ENCODE measurements at places on chromosomes 5 and 9. TPM values are rescaled to one million over a fixed set of nuclear protein-coding genes. Genes with fewer than 3 reads are reported as not detected.

DNA sequence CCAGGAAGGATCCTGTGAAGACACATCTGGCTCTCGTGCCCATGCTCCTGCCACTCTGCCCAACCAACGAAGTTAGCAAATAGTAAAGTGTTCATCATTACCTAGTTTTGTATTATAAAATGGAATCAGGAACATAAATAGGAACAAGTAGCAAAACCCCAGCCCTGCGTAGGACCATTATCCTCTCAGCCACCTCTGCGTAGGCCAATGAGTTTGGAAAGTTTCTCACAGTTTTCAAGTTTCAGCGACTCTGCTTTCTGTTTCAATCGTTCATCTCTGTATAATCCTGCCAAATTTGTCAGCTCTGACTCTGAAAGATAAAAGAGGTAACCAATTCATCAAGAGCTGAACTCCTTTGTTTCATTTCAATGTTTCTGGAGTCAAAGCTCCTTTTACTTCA is 10.1 kb upstream of the SPATA24 start:
- H3K27me3 ChIP-seq: no peaks in the 10 kb centered on the region
- H3K27ac ChIP-seq: peak overlapping the region; percentile 91
- peaks cover 75% of the 10 kb centered on the region for H3K4me1 ChIP-seq
- DNase-seq: no peak
- H3K4me3 ChIP-seq: no peak overlapping the region
- peaks cover 14% of the 10 kb centered on the region for H3K36me3 ChIP-seq

DNA sequence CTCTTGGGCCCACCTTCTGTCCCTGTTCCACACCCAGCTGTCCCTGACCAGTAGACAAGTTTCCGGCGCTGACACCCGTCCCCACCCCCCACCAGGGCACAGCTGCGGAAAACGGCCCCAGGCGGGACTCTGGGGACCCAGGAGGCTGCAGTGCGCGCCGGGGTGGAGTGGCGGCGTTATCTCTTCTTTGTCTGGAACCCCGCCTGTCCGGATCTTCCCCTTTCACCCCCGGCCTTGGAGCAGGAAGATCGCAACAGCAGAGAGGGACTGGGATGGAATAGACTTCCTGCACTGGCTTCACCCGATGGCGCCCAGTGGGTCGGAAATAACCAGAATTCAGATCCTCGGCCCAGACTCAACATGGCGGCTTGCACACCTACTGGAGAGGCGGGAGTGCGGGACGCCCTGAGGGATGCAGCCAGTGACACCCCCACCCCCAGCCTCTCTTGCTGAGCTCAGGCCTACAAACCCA is 4.7 kb downstream of the PAX5 start:
- H3K4me3 ChIP-seq: peak overlapping the region; percentile 9
- no peak for DNase-seq
- H3K27me3 ChIP-seq: peaks cover 100% of the 10 kb centered on the region
- H3K36me3 ChIP-seq: no peaks in the 10 kb centered on the region
- peaks cover 66% of the 10 kb centered on the region for H3K4me1 ChIP-seq

DNA sequence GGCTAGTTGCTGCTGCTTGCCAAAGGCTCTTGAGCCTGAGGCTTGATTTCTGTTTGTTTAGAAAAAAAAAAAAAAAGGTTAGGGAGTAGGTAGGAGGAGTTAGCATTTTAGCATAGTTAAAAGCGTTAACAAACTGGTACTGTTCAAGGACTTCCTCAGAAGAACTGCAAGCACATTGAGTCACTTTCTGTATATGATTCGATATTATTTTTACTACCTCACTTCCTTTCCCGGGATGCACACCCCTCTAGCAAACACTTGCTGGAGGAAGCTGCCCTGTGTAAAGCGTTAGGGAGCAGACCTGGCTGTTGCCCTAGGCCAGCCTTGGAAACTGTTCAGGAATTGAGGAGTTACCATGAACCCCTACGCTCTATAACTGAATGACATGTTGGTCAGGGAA is 15.7 kb upstream of the CEP120 start:
- H3K27ac ChIP-seq: no peak overlapping the region
- H3K36me3 ChIP-seq: no peaks in the 10 kb centered on the region
- no peak overlapping the region for H3K4me3 ChIP-seq
- H3K27me3 ChIP-seq: no peaks in the 10 kb centered on the region
- DNase-seq: no peak

- no peaks in the 10 kb centered on the region for H3K4me1 ChIP-seq
- peak overlapping the region; percentile 31 for H3K4me3 ChIP-seq
- peaks cover 56% of the 10 kb centered on the region for H3K27me3 ChIP-seq
- DNase-seq: no peak
- H3K27ac ChIP-seq: no peak overlapping the region
- H3K36me3 ChIP-seq: no peaks in the 10 kb centered on the region
Measured at GRCh38 chr5:141077826-141078225, 16.6 kb upstream of the PCDHB2 start.

DNA sequence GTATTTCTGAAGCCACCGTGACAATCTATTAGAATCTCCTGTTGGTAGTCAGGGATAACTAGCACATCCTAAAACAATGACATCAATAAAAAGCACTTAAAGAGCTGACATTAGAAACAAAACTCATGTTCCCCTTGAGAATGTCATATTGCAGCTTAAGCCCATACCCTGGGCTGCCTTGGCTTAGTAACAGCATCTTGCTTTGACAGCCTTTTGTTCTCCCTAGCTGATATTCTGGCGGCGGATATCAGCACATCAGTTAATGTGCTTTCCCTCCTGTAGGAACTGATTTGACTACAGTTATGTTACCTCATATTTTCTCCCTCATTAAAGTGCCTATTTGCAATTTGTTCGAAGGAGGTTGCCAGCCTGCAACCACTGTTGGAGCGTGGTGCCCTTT is 214.1 kb downstream of the CD180 start:
- H3K27ac ChIP-seq: peak overlapping the region; percentile 55
- no peak for DNase-seq
- H3K4me1 ChIP-seq: peaks cover 67% of the 10 kb centered on the region
- no peaks in the 10 kb centered on the region for H3K27me3 ChIP-seq

GRCh38 chr5:40733434-40733833 is 22.3 kb downstream of the TTC33 start:
- peaks cover 30% of the 10 kb centered on the region for H3K4me1 ChIP-seq
- H3K36me3 ChIP-seq: peaks cover 1% of the 10 kb centered on the region
- no peak for DNase-seq
- H3K4me3 ChIP-seq: no peak overlapping the region
- no peaks in the 10 kb centered on the region for H3K27me3 ChIP-seq
- H3K27ac ChIP-seq: peak overlapping the region; percentile 26

LPAR1 gene
- total RNA-seq: 12.4 TPM

GRCh38 chr9:110769667-110770066 is 101.1 kb downstream of the MUSK start:
- H3K4me1 ChIP-seq: no peaks in the 10 kb centered on the region
- no peak for DNase-seq
- H3K27ac ChIP-seq: peak overlapping the region; percentile 43
- no peaks in the 10 kb centered on the region for H3K27me3 ChIP-seq
- no peaks in the 10 kb centered on the region for H3K36me3 ChIP-seq

DNA sequence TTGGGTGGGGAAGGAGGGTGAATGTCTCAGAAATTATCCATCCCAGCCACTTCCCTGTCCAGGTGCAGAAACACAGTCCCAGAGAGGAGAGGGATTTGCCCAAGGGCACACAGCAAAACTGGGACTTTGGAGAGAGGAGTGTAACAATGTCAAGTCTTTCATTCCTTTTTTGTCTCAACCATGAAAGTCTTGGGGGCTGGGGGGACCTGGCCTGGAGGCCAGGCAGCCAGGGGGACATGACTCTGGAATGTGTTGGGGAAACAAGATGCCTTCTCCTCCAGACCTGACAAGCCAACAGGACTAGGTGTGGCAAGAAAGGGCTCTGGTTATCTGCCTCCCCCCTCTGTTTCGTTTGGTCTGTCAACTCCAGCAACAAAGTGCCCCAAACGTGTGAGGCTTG is 13.9 kb upstream of the HAND1 start:
- H3K4me1 ChIP-seq: no peaks in the 10 kb centered on the region
- no peak overlapping the region for H3K27ac ChIP-seq
- DNase-seq: no peak
- H3K36me3 ChIP-seq: no peaks in the 10 kb centered on the region
- H3K27me3 ChIP-seq: peaks cover 99% of the 10 kb centered on the region

- H3K4me1 ChIP-seq: peaks cover 12% of the 10 kb centered on the region
- no peaks in the 10 kb centered on the region for H3K36me3 ChIP-seq
- DNase-seq: peak; percentile 27
- H3K27me3 ChIP-seq: no peaks in the 10 kb centered on the region
- no peak overlapping the region for H3K4me3 ChIP-seq
- H3K27ac ChIP-seq: peak overlapping the region; percentile 53
Measured at GRCh38 chr9:88852794-88853193, 138.5 kb upstream of the S1PR3 start.

HAVCR1 gene
- not detected for total RNA-seq

DNA sequence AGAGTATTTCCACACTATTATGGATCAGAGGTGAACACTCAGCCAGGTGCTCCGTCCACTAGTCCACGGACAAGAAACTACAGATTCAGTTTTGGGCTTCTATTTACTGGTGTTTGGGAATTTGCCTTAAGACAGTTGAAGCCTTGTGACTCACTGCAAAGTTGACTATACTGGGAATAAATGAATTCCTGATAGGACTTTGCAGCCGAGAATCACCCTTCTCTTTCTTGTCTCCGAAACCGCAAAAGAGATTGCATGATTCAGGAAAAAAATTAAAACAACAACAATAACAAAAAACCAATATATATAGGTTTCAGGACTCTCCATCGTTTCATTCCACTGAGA is 716 bp downstream of the TMEM171 start:
- peaks cover 15% of the 10 kb centered on the region for H3K4me1 ChIP-seq
- H3K27ac ChIP-seq: no peak overlapping the region
- H3K4me3 ChIP-seq: peak overlapping the region; percentile 67
- no peaks in the 10 kb centered on the region for H3K36me3 ChIP-seq
- DNase-seq: no peak

DNA sequence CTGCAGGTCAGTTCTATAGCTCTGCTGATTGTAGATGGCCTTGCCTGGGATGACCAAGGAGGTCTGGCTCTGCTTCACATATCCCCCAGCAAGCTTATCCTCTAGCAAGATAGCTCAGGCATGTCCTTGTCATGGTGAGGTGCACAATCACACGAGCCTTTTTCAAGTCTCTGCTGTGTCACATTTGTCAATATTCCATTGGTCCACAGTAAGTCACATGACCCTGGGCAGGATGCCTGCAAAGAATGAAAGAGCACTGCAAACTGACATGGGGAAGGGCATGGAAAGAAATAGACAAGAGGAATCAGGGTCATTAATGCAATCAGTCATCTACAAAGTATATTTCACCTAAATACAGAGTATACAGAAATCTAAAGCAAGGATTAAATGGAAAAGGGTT is 142.0 kb downstream of the RORB start:
- H3K27ac ChIP-seq: no peak overlapping the region
- DNase-seq: no peak
- no peak overlapping the region for H3K4me3 ChIP-seq
- no peaks in the 10 kb centered on the region for H3K36me3 ChIP-seq
- H3K27me3 ChIP-seq: no peaks in the 10 kb centered on the region

- no peak overlapping the region for H3K27ac ChIP-seq
- H3K4me1 ChIP-seq: peaks cover 7% of the 10 kb centered on the region
- DNase-seq: no peak
- no peak overlapping the region for H3K4me3 ChIP-seq
Measured at GRCh38 chr9:94666364-94667099, 27.2 kb upstream of the FBP1 start.

TSSK1B gene
- not detected for total RNA-seq

DNA sequence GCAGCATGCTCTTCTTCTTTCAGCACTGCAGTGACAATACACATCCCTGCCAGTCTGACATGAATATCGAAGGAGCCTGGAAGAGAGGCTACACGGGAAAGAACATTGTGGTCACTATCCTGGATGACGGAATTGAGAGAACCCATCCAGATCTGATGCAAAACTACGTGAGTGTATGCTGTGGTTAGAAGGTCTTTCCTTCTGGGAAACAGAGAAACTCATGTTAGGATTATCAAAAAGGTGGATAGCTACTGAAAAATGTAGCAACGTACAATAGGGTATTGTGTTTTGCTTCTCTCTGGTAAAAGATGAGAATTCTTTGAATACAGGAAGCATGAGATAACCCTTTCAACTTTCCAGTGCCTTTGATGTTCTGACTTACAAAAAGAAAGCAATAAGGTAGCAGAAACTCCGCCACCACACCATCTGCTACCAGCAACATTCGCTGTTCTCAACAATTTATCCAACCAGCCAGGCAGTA is 133.3 kb downstream of the PCSK5 start:
- no peak for DNase-seq
- no peaks in the 10 kb centered on the region for H3K27me3 ChIP-seq
- no peak overlapping the region for H3K4me3 ChIP-seq
- H3K27ac ChIP-seq: no peak overlapping the region
- H3K36me3 ChIP-seq: peaks cover 13% of the 10 kb centered on the region

DNA sequence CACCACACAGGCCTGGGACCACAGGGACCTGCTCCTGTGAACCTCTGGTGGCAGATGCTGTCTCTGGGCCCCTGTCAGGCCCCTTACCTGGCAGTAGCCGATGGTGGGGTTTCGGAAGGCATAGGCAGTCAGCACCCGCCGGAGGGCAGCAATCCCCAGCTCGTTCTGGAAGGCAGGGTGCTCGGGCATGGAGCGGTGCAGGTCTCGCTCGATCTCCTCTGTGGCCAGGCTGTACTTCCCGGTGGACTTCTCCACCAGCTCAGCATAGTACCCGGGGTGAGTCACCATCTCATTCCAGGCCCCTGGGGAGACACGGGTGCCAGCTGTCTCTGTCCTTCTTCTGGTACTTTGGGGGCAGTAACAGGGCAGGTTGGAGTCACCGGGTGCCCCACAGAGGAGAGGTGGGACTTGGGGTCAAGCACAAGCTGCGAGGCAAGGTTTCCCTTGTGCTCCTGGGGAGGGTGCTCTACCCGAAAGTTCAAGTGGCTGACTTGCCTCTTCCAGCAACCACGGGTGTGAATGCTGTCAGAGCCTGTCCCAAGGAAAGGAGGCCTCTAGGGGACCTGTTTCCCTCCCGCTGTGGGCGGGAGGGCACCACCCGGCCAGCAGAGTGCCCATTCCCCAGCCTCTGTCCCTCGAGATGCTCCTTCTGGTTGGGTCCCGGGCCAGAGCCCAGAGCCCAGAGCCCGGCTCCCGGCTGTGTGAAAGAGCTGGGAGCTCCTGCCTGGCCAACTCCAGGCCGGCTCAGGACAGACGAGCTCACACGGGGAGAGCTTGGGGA is 19.8 kb upstream of the MRNIP start:
- no peak overlapping the region for H3K27ac ChIP-seq
- H3K4me3 ChIP-seq: no peak overlapping the region
- no peak for DNase-seq

DNA sequence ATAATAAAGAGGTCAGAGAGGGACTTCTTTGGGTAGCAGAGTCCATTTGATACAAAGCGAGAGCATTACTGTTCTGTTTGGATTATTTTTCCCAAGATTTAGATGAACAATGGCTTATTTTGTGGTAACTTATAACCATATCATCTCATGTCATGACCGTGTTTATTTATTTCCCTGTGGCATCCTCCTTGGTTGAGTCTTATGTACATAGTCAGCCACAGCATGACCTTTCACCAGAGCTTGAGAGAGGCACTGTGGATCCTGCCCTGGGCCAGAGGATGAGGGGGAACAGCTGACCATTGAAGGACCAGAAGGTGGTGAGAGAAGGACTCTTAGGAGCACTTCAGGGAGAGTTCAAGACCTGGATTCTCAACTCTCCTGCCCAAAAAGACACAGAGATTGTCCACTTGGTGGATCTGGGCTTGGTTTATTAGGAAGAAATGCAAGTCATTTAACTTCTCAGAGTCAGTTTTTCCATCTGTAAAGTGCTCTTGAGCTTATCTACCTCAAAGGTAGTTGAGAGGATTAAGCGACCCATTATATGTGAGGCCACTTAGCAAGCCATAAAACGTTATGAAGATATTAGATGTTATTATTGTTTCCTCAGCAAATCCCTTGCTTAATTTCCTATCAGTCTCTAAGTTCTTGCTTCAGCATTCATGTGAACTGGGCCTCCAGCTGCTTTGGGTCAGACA is 51.4 kb downstream of the PPIC start:
- H3K27me3 ChIP-seq: no peaks in the 10 kb centered on the region
- no peak overlapping the region for H3K4me3 ChIP-seq
- H3K27ac ChIP-seq: no peak overlapping the region
- H3K36me3 ChIP-seq: no peaks in the 10 kb centered on the region
- H3K4me1 ChIP-seq: no peaks in the 10 kb centered on the region
